Stimulated activated CD4-positive, alpha-beta T cell treated with anti-CD3 and anti-CD28 coated beads, Interleukin-4, amount 100 ng/mL, for 24 hours (primary cell): ENCODE measurements at places on chromosomes 11 and 22.

DNA sequence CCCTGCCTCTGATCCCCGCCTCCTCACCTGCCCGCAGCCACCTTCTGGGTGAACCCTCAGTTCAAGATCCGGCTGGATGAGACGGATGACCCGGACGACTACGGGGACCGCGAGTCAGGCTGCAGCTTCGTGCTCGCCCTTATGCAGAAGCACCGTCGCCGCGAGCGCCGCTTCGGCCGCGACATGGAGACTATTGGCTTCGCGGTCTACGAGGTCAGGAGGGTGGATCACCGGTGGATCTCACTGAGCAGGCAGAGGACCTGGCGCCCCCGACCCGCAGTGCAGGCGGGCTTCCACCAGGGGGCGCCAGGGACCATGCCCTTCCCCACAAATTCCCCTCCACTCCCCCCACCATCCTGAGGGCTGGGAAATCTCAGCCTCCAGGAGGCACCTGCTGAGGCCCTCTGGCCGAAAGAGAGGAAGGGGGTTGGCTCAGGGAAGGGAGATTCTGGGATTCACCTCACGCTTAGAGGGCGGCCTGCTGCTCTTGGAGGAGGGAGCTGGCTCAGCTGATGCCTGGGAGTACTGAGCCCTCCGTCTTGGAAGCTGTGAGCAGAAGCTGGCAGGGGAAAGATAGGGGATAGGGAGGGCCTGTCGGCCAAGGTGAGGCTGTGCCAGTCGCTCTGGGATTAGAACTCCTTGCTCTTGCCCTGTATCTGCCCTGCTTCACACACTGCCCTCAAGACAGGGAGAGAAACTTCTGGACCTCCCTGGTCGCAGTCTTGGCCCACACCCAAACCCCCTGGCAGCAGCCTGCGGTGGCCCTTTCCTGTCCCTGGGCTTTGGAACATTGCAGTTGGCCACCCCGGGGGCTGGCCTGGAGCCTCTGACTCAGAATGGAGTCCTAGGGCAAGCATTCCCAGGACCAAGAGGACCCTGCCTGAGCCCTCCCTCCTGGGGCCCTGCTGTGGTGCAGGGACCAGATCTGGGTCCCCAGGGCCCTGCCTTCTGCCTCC is 23.2 kb downstream of the CAPN1 start:
- DNase-seq = peak; percentile 47

DNA sequence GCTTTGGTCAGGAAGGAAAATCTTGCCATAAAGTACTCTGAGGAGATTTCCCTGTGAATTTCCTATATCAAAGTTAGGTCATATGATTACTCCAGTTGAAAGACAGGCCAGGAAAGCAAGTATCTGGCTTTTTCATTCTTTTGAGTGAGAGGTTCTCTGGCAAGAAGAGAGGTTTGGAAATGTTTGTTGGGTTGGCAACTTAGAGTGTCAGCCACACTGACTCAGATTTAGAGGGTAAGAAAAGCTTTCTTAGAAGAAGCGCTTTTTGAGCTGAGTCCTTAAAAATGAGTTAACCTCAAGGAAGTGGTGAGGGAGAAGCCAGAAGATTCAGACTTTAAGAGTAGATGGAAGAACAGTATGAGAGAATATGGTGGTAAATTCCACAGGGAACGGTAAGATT is 86.1 kb upstream of the BDNF start:
- no peak for DNase-seq

GRCh38 chr22:49659924-49660315 is 167.8 kb downstream of the BRD1 start:
- peak; percentile 3 for DNase-seq

GRCh38 chr22:45429981-45430775 is 16.7 kb downstream of the RIBC2 start:
- no peak for DNase-seq

DNA sequence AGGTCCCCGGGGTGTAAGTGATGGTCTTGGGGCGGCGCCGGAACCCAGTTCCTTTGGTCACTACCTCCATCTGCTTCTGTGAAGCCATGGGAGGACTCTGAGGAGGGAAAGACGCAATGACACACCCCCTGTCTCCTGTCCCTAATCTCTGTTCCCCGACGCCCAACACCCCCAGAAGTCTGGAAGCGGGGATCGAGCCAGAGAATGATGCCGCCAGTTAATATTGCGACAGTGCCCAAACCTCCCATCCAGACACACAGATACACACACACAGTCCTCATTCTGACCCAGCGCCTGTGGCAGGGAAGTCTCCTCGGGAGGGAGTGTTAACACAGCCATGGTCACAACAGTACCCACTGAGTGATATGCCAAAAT is 352 bp downstream of the C22orf23 start:
- peak; percentile 13 for DNase-seq

- DNase-seq = peak; percentile 65
Measured at GRCh38 chr11:1854949-1855885, 2.3 kb downstream of the LSP1 start.

- no peak for DNase-seq
Measured at GRCh38 chr22:48303369-48303725, 1524.3 kb downstream of the BRD1 start.

GRCh38 chr22:45891021-45891421 is 85.9 kb downstream of the WNT7B start:
- no peak for DNase-seq

GRCh38 chr22:44453441-44454112 is 44.5 kb downstream of the RTL6 start:
- DNase-seq = no peak
